ENCODE measurements at places on chromosomes 5 and 9.

GRCh38 chr9:85401998-85402397 is 339.8 kb downstream of the AGTPBP1 start:
- DNase-seq = no peak

DNA sequence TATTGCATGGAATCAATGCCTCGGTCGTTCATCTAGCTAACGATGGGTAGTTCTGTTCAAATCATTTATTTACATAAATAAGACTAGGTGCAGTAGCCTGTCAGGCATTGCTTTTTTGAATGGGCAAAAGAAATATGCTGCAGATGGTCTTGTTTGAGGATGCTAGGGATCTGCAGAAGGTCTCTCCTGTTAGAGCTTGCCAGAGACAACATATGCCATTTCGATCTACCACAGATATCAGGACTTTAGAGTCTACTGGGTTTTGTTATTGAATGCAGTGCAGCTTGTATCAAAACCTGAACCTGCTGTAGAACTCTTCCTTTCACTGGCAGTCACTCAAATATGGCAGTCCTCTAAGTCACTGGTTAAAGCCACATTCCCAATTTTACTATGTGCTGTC is 381.1 kb upstream of the CDH10 start:
- DNase-seq = peak; percentile 98

DNA sequence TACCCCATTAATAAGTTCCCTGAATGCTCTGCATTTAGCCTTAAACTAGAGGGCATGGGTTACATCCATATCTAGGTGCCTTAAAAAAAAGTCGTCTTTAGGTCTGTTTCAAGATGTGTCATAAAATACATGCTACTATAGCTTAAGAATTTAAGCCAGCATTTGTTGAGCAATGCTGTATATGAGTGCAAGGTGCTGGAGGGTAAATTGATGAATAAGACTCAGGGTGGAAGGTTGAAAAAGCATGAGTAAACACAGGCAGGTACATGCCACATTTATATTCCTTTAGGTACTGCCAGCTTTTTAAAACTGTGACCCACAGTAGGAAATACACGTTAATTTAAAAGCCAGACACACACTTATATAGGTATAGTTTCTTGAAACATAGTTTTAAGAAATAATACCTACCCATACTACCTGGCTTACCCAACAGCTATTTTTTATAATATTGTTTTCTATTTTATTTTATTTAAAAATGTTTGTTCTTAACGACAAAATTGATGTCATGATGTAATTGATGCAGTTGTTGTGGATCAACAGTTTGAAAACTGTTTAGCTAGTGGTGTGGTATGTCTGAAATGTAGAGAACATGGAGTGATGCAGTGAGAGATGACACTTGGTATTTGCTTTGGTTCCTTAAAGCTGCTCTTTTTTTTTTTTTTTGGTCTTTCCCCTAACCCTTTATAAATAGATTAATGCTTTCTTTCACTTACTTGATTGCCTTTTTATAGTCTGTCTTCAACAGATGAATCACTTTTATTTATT is 3.9 kb downstream of the HMGCR start:
- DNase-seq = no peak

GRCh38 chr5:142913728-142914338 is 143.7 kb downstream of the ARHGAP26 start:
- no peak for DNase-seq

GRCh38 chr5:4480528-4481349 is 659.4 kb upstream of the ADAMTS16 start:
- DNase-seq = no peak

- DNase-seq = no peak
Measured at GRCh38 chr9:113898596-113898995, 22.5 kb downstream of the ZNF618 start.

DNA sequence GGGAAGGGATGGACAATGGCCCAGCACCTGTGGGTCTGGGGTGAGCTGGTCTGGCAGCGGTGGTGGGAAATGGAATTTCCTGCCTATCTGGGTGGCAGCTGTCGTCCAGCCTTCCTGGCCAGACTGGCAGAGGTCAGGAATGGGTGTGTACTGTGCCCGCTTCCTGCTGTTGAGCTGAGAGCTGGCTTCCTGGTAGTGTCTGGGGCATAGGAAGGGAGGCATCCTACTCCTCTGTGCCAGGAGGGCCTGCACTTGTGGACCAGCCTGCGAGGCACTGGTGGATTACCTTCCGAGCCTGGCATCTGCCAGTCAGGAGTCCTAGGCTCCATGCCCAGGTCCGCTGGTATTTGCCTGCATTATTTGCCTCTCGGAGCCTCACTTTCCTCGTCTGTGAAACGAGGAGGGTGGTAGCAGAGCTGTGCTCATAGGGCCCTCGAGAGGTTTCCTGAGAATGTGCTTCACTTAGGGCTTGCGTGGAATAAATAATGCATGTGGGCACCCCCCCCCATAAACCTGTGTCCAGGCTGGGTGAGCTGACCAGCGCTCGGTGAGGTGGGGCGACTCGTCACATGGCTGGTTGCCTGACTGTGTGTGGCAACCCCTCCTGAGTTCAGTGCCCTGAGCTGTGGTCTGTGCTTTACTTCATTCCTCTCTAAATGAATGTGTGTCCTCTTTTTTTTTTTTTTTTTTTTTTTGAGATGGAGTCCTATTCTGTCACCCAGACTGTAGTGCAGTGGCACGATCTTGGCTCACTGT is 47.7 kb downstream of the HMCN2 start:
- DNase-seq = no peak

- DNase-seq = no peak
Measured at GRCh38 chr5:44497606-44498005, 108.4 kb upstream of the FGF10 start.

GRCh38 chr5:131067636-131068035 is 97.4 kb downstream of the HINT1 start:
- no peak for DNase-seq

DNA sequence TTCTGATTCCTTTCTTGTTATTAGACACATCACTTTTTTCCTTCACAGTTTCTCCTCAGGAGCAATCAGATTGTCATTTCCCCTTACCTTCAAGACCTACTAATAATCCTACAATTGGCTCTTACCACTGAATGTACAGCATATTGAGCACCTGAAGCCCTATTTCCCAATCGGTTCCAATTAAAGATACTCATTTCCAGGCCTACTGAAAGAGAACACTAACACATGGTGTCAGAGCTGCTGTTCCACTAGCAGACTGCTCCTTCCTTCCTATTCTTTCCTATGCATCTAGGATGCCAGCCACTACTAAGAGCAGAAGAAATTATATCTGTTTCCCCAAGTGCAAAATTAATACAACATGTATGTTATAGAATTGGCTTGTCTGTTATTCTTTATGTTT is 34.6 kb downstream of the SKIC3 start:
- DNase-seq = no peak
